ENCODE measurements at places on chromosomes 6 and 20. TPM values are rescaled to one million over a fixed set of nuclear protein-coding genes. Genes with fewer than 3 reads are reported as not detected.

GRCh38 chr20:34876406-34877282 lies at the start of gene ACSS2:
Gene ACSS2 (plus strand): TSS chr20:34876612. CDS start chr20:34876646, 34 bp downstream.
- DNase-seq = no peak
- H3K4me3 ChIP-seq = peak within 1 kb of the TSS; percentile 98
- no peaks in the 10 kb centered on the region for H3K36me3 ChIP-seq
- peaks cover 31% of the 10 kb centered on the region for H3K27me3 ChIP-seq

DNA sequence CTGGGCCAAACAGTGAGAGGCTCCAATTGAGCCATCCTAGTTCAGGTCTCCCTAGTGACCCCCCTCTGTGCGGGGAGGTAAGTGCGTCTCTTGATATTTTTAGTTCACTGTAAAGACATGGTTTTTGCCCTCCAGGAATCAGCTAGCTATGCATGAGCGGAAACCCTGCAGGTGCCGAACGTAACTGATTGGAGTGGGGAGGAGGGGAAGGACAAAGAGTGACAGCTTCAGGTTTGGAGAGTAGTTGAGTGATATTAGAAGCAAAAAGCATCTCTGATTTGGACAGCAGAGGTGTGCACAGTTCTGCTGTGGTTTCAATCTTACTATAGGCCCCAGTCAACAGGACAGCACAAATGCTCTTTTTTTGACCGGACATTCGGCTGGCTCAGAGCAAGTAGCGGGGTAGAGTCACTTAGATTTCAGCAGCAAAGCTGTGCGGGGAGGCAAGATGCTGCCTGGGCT lies 31.8 kb downstream of the TBC1D7 start:
- no peak overlapping the region for H3K27ac ChIP-seq
- H3K4me1 ChIP-seq = peaks cover 4% of the 10 kb centered on the region
- H3K27me3 ChIP-seq = no peaks in the 10 kb centered on the region
- peaks cover 37% of the 10 kb centered on the region for H3K36me3 ChIP-seq
- no peak for DNase-seq

DNA sequence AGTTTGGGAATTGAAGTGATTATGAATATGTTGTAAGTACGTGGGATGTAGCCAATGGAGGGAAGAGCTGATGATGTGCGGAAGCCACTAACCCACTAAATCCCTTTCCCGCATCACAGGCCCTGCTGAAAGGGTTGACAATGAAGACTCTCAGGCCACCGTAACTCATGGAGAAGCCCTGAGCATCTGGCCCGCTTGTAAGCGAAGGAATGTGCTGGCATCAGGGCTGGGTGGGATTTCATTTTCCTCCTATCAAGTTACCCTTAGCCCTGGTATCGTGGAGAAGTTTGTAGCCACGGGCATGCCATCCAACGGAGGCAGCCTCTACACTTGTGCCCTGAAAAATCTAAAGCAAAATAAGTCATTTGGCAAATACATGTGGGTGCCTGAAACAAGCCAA lies 355.0 kb downstream of the CDH26 start:
- no peak overlapping the region for H3K4me3 ChIP-seq
- peaks cover 17% of the 10 kb centered on the region for H3K36me3 ChIP-seq
- H3K27ac ChIP-seq = no peak overlapping the region
- H3K4me1 ChIP-seq = no peaks in the 10 kb centered on the region
- H3K27me3 ChIP-seq = peaks cover 47% of the 10 kb centered on the region

GRCh38 chr20:44664131-44664530 lies 12.6 kb upstream of the ADA start:
- H3K27ac ChIP-seq = no peak overlapping the region
- H3K27me3 ChIP-seq = peaks cover 9% of the 10 kb centered on the region
- no peaks in the 10 kb centered on the region for H3K36me3 ChIP-seq
- DNase-seq = no peak
- H3K4me1 ChIP-seq = peaks cover 2% of the 10 kb centered on the region

- H3K27ac ChIP-seq = no peak overlapping the region
- H3K27me3 ChIP-seq = no peaks in the 10 kb centered on the region
- H3K4me1 ChIP-seq = 0 out of 2 replicates have a peak, but pooled peaks cover 5% of the 10 kb centered on the region
- H3K36me3 ChIP-seq = peaks cover 34% of the 10 kb centered on the region
These were observed 107.3 kb downstream of the IRF4 start for GRCh38 chr6:498795-499231.

DNA sequence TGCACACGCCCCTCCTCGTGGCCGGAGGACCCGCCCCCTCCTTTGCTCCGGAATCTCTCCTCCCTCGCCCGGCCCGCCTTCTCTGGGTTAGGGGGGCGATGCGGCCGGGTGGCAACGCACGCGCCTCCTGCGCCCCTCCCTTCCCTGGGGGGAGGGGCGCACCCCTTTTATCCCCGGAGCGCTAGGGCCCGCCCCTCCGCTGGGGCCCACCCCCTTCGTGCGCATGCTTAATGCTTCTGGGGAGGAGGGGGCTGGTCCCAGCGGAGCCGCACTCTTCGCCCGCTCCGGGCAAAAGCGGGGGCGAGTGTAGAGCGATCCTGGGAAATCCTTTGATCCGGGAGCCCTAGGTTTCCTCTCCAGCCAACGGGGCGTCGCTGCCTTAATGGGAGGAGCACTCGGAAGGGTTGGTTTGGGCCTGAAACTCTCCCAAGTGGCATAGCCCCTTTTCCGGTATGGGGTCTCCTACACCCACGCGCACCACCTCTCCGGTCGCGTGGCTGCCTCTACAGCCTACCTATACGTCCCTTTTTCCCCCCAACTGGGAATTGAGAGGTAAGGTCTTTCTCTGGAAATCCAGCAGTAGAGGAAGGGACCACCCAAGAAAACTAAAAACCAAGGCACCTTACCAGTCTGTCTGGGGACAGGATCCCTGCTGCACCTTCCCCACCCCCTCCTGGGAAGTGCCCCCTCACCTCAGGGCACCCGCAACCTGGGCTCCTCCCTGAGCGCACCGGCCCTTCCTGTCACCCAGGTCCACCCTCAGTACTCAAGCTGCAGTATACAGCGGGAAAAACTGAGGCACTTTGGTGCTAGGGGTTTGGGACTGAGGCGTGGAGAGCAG lies 2.1 kb downstream of the SOX12 start:
- H3K4me1 ChIP-seq = peaks cover 46% of the 10 kb centered on the region
- H3K4me3 ChIP-seq = peak overlapping the region; percentile 87
- H3K27me3 ChIP-seq = peaks cover 5% of the 10 kb centered on the region
- no peak overlapping the region for H3K27ac ChIP-seq
- H3K36me3 ChIP-seq = peaks cover 10% of the 10 kb centered on the region

DNA sequence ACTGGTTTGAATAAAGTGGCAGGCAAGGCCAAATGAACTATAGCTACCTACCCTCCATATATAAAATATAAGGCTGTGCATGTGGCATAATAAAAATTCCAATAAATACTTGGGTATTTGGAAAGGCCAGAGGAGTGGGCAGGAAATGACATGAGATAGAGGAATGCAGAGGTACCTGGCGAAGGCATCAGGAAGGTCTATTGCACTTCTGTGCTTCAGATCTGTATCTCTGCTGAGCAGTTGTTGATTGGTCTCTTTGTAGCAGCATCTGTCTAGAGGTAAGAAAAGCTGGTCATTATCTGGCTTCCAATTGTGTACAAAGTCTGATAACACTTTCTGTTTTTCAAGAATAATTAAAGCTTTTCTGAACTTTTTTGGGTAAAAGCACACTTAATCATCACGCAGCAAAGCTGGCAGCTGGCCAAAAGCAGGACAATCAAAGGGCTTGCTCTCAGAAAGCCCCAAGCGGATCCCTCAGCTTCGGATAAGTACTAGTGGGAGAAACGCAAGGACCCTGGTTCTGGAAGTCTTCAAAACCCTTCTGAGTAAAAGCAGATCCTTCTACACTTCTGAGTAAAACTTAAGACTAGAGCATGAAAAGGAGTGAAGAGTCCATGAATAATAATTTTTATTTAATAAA lies 120.1 kb upstream of the TCF21 start:
- no peaks in the 10 kb centered on the region for H3K27me3 ChIP-seq
- H3K27ac ChIP-seq = no peak overlapping the region
- H3K36me3 ChIP-seq = no peaks in the 10 kb centered on the region
- H3K4me1 ChIP-seq = peaks cover 11% of the 10 kb centered on the region
- H3K4me3 ChIP-seq = no peak overlapping the region

- H3K36me3 ChIP-seq = peaks cover 13% of the 10 kb centered on the region
- H3K27me3 ChIP-seq = no peaks in the 10 kb centered on the region
These were observed 122.1 kb upstream of the TRAF3IP2 start for GRCh38 chr6:111727802-111728201.

DNA sequence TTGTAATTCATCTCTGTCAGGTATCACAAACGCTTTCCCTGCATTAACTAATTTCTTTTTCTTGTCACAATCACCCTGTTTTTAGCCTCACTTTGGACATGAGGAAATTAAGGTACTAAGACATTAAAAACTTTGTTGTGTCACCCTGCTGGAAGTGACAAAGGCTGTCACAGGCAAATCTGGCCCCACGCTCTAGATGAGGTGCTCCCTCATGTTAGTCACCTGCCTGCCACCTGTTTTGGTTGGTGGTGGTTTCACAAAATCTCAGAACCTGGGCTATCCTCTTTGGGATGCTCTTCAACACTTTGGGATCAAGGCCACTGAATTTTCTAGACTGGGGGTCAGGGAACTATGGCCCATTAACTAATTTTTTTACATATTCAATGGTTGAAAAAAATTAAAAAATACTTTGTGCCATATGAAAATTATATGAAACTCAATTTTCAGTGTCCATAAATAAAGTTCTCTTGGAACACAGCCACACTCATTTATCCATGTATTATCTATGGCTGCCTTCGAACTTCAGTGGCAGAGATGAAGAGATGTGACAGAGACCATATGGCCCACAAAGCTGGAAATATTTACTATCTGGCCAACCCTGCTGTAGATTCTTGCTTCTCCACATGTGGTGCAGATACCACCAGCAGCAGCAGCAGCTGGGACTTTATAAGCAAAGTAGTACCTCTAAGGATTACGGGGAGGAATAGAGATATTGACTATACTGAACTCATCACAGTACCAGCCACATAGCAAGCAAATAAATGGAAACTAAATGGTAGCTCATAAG lies 16.1 kb upstream of the TNFAIP3 start:
- no peaks in the 10 kb centered on the region for H3K36me3 ChIP-seq
- DNase-seq = no peak
- no peaks in the 10 kb centered on the region for H3K27me3 ChIP-seq
- no peaks in the 10 kb centered on the region for H3K4me1 ChIP-seq
- no peak overlapping the region for H3K27ac ChIP-seq

- H3K4me1 ChIP-seq = peaks cover 14% of the 10 kb centered on the region
- no peaks in the 10 kb centered on the region for H3K36me3 ChIP-seq
- H3K4me3 ChIP-seq = no peak overlapping the region
These were observed 64.9 kb downstream of the TNFAIP3 start for GRCh38 chr6:137931849-137932465.

DNA sequence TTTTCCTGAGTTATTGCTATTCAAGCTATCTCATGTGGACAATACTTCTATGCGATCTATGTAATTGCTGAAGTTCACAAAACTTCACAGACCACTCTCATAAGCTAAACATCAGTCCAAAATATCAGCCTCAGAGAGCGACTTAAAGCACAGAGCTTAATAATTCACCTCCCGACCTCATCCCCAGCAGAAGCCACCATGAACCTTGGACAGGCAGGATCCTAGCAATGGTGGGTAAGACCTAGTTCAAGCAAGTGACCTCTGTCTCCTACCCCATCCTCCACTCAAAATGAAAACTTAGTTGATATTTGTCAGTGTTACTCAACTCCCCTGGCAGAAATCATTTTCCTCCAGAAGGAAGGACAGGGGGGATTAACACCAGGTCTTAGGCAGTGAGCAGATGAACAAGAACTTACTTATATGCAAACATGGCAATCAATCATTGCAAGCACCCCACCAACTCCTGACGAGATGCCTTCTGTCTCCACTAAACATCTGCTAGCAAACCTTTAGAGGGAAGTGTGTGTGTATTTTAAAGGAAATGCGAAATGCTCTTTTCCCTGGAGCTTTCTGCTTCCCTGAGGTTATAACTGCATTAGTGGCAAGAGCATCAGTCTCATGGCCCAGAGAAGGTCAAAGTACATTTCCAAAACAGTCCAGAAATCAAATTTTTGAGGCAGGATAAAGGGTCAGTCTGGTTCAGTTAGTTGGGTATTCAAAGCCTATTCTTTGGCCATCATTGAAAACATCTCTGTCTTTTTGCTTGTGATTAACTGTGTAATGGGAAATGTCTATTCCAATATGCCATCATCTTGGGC lies 90.0 kb downstream of the SLC22A23 start:
- peaks cover 3% of the 10 kb centered on the region for H3K36me3 ChIP-seq
- H3K27me3 ChIP-seq = no peaks in the 10 kb centered on the region
- H3K27ac ChIP-seq = 0 out of 2 replicates have a peak overlapping the region, but pooled peaks have one; percentile 18
- H3K4me1 ChIP-seq = peaks cover 43% of the 10 kb centered on the region

DNA sequence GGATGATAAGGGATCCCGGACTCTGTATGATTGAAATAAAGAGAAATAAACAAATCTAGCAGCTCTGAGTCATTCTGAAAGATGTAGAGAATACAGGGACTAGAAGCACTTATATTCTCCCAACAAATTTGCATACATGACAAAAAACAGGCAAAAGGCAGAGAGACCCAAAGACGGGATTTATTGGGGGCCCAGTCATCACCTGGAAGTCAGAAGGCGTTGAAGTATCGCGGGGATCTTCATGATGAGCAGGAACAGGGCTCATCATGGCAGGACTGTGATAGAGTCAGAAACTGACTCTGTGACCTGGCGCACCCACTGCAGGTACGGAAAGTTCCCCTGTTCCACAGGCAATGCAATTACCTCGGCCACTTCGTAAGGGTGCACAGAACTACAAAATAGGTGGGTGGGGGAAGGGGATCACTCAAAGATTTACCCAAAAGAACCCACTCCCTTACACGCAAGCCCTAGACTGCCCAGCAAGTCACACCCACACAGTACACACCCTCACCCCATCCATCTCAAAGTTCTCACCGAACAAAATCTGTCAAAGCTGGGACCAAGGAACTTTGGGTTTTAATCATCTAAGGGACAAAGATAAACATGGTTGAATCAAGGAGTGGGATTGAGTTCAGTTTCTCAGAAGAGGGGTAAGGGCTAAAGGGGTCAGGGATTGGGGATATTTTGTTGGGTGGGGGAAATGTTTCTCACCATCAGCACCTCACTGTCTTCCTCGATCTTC lies 1.4 kb downstream of the CUTA start:
- DNase-seq = no peak
- peaks cover 34% of the 10 kb centered on the region for H3K36me3 ChIP-seq
- H3K27ac ChIP-seq = peak overlapping the region; percentile 97
- no peaks in the 10 kb centered on the region for H3K27me3 ChIP-seq

Gene ZSCAN23
- 9.0 TPM for total RNA-seq

Gene SAYSD1
- 7.4 TPM for total RNA-seq

Gene KIAA0408
- total RNA-seq = 7.5 TPM

Gene C6orf141
- total RNA-seq = 14.4 TPM

Gene C6orf163
- total RNA-seq = 2.0 TPM

Gene BPIFB1
- total RNA-seq = 0.09 TPM

Gene CALHM4
- total RNA-seq = not detected

Gene HMGCLL1
- 0.11 TPM for total RNA-seq
